ENCODE measurements at places on chromosomes 2 and 18.

DNA sequence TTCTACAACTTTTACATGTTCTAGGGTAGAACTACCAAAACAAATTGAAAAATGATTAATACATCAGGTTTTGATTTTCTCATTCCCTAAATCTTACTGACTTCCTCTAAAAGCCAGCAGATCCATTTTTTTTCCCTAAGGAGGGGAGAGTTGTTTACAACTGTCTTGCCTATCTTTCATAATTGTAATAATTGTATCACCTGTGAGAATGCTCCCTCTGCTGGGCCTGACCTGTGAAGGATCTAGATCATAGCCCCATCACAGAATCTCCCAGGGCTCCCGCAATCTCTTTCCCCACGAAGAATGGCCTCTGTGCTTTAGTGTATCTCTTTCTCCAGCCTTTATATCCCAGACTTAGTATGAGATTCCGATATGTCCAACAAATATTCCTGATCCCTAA lies 9.1 kb downstream of the LOXL3 start:
- no peak for DNase-seq

DNA sequence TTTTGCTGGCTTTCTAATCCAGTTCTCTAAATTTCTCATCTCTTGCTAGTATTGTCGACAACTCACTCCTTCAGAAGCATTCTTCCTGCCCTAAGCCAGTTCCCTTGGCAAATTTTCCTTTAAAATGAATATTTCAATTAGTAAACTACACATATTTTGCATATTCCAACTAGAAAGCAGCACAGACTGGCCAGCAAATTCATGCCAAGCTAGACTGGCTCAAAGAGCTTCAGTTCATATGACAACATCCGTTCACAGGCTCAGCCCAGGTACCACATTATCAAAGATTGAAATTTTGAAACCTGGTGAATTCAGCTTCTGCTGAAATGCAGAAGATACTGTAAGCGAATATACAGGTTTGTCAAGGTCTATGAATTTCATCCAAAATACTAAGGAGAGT lies 64.5 kb downstream of the AFF3 start:
- no peak for DNase-seq

DNA sequence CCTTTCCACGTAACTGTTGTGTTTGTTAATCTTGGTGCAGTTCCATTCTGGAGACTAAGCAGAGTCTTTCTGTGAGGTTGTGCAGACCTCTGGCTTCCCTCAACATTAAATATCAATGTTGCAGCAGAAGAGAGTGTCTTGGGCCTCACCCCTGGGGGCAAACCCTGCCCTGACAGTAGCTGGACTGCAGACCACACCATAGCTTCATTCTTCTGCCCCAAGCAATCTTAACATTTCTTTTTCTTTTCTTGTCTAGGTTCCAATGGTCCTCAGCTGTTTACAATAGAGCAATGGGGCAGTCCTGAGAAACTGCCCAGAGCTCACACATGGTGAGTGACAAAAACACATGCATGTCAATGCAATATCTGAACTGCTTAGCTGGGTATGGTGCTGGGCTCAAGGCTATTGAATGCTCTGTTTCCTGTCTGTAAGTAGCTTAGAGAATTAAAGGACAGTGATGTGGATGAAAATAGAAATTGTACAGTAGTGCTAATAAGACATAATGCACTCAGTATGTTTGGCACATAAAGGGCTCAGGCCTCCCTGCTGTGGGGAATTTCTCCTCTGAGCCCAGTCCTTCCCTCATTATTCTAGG lies 237.6 kb downstream of the ALPK2 start:
- DNase-seq: no peak

DNA sequence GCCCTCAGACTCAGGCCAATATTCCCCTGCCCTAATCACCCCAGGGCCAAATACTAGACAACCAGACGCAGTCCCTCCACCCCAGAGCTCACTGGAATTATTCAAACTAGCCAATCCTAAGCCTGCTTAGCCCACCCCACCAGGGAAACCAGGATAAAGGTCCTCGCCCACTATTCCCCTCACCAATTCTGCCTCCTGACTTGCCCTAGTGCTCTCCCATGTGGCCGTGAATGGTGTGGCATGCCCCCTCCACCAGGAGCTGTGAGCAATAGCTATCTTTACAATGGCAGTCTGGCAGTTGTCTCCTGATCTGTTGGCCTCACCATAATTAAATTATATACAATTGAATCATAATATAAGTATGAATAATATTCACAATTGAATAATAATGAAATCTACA lies 42.3 kb downstream of the FAM124B start:
- DNase-seq: no peak

DNA sequence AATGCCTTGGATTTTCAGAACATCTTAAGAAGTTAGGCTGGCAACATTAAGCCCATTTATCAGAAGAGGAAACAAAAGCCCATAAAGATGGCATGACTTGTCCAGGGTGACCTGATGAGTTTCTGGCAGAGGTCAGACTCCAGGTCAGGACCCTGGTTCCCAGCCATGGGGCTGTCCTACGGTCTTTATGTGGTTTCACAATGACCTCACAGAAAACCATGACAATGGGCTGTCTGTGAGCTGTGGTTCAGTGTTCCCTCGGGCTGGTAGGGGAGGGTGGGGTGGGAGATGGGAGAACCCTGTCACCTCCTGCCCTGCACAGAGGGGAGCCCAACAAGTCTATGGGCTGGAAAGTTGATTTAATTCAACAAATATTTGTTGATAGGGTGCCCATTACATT lies 101.8 kb downstream of the LOXHD1 start:
- no peak for DNase-seq

GRCh38 chr2:99756059-99756458 lies 266.2 kb upstream of the REV1 start:
- DNase-seq: no peak

DNA sequence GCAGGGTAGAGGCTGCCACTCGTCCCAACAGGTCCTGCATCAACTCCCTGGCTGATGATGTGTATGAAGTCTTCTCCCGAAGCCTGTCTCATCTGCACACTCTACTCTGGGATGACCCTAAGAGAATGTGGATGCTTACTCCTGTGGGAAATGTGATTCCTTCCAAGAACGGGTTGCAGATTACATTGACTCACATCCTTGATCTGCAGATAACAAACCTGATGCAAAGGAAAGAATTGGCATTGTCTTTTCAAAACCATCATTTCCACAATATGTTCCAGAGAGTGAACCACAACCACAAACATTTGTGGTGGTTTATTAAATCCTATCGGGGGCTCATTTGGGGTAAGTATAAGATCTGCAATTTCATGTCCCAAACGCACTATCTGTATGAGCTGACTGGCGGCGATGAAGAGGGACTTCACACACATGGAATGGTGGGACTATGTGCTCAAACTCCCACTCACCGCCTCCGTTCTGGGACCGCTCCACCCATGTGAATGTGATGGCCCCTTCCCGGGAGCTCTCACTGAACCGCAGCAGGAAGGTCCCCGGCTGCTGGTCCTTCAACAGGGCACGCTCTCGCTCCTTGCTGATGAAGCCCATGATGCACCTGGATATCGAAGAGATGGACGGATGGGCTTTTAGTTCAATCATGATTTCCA lies 35.5 kb downstream of the STAT1 start:
- DNase-seq: no peak

GRCh38 chr2:154720651-154721050 lies 22.2 kb downstream of the KCNJ3 start:
- DNase-seq: no peak

DNA sequence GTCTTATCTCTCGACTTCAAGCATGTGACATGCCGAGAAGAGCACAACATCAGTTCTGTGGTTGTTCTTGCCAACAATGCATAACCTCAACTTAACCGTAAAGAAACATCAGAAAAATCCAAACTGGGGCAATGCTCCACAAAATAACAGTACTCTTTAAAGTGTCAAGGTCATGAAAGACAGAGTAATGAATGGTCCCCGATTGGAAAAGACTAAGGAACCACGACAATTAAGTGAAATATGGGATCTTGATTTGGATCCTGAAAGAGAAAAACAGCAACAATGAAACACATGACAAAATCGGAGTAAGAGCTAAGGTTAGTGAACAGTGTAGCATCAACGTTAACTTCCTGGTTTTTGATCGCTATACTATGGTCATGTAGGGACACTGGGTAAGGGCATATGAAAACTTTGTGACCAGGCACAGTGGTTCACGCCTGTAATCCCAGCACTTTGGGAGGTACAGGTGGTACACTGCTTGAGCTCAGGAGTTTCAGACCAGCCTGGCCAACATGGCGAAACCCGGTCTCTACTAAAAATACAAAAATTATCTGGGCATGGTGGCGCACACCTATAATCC lies 55.2 kb downstream of the UNC50 start:
- no peak for DNase-seq

GRCh38 chr2:20148923-20149702 lies 75.8 kb downstream of the SDC1 start:
- no peak for DNase-seq

DNA sequence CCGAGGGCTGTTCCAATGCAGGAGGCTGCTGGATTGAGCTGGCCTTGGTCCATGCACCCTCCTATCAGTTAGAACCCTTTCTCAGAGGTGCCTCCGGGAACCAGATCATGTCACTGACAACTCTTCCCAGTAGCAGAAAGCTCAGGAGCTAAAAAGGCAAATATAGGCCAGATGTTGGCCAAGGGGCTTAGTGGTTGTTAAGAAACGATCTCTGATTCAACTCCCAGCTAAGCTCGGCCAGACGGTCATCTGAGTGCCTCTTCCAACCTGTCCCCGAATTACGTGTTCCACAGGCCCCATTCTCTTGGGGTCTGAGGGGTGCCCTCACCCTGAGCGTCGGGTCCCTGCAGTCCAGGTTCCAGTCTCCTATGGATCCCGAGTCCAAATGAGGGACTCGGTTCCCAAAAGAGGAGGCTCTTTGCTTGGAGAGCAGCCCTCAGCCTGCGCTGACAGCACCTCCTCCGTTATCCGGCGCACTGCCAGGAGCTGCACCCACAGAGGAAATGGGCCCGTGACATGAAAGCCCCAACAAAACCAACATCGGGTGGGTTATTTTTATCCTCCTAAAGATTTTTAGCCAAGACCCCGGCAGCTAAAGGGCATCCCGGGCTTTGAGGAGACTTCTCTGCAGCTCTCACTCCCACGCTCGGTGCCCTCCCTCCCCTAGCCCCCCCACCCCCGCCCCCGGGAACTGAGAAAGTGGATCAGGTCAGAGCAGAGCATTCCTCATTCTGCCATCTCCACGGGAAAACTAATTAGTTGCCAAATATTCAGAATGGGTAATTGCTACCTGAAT lies 106.6 kb upstream of the ID2 start:
- DNase-seq: peak; percentile 26

DNA sequence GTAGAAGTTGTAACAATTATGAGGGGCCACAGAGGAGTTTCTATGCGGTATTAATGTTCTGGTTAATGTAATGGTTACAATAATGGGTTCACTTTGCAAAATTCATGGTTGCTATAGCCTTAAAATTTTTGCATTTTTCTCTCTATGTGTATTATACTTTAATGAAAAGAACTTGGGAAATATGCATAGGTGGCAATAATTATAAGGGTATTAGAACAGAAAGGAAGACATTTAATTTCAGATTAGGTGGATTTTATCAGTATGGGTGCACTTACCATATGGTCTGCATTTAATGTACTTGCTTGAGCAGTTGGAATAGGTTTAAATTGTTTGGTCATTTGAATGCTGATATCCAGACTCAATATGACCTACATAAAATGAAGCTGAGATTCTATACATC lies 161.6 kb upstream of the TACR1 start:
- DNase-seq: no peak

DNA sequence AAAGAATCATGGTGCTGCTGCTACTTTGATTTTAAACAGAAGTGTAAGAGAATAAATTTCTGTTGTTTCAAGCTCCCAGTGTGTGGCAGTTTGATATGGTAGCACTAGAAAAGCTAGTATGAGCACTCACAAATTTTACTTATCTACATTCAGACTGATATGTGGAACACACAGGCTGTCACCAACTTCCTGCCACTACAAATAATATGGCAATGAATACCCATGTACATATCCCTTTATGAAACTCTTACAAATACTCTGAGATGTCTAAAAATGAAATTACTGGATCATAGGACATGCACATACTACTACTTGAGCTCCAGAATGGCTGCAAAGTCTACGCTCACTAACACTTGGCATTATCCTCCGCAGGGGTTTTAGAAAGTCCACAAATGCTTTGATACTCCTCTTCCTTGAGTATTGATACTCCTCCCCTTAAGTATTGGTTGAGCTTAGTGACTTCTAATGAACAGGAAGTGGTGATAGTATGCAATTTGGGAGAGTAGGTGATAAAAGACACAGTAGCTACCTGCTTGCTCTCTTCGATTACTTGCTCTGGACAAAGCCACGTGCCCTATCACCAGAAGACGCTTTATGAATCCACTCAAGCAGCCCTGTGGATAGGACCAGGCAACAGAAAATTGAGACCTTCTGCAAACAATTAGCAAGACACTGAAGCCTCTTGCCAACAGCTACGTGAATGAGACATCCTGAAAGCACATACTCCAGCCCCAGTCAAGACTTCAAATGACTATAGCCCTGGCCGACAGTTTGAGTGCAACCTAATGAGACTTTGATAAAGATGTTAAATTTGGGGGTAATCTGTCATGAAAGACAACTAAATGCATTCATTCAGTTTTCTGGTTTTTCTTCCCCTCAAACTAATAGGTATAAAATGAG lies 35.4 kb downstream of the FBXO11 start:
- DNase-seq: no peak

DNA sequence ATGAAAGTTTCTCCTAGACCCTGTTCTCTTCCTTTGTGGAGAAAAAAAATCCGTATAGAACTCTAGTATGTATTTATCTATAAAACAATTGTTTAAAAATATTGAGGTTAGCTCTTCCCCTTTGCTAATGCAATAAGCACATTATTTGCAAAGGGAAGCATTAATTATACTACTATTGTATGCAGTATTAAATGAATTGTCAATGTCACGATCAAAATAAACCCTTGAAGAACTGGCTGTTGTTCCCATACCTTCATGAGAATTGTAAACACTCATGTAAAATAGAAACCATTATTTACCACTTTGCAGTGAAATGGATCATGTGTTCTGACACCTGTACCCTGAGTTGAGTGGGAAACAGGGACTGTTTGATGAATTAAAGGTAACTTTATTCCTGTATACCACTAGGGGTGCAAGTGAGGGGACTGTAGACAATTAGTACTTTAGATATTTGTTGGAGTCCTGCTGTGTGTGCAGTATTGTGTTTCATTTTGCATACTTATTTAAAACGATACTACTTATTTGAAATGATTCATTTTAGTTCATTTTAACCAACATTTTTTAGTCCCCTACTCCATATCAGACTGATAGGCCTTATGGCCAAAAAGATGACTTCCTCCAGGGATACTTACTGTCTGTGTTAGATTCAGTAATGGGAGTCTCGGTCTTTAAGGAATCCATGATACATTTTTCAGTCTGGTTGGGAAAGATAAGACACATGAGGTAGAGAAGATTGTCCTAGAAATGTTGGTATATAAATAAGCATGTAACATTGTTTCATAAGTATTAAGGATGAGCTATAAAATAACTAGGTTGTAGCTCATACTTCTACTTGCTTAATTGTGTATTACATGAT lies 7.9 kb downstream of the PKP4 start:
- no peak for DNase-seq

- DNase-seq: no peak
Observed at GRCh38 chr2:239735131-239735828, 289.9 kb downstream of the NDUFA10 start.

All from stimulated activated CD8-positive, alpha-beta memory T cell treated with anti-CD3 and anti-CD28 coated beads, Interleukin-12 subunit alpha, Interleukin-12 subunit beta, amount 100 ng/mL, for 1 hour (primary cell).